Hippocampal formation (tissue), 2 donors: ENCODE measurements at places on chromosomes 12 and 14.

GRCh38 chr12:28872654-28873268 is 276.3 kb upstream of the FAR2 start:
- DNase-seq = peak; percentile 22

GRCh38 chr14:99733211-99733539 is 49.1 kb downstream of the CYP46A1 start:
- DNase-seq = no peak

DNA sequence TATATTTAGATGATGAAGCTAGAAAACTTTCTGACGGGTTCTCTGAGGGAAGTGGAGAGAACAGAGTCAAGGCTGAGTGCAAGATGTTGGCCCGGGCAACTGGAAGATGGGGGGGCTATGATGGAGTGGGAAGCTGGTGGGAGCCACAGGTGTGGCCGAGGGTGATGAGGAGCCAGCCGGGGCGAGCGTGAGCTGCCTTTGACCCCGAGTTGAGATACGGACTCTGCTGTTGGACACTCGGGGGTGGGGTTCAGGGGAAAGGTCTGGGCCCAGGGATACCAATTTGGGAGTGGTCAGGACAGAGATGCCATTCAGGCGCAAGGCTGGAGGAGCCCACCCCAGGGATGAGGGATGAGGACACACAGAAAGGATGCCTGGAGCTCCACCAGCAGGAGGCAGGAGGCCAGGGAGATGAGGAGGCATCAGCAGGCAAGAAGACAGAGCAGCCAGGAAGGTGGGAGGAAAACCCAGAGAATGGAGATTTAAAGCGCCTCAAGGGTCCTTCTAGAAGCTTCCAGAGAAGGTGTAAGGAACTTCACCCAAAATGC is 9.0 kb downstream of the SCARB1 start:
- DNase-seq = no peak

- DNase-seq = no peak
Observed at GRCh38 chr12:28535216-28535615, 345.0 kb downstream of the CCDC91 start.

GRCh38 chr12:50753232-50753769 is 10.6 kb upstream of the ATF1 start:
- DNase-seq = no peak

GRCh38 chr14:105857220-105857825 is 330.9 kb downstream of the TMEM121 start:
- no peak for DNase-seq
